ENCODE measurements at places on chromosomes 6 and 20.

- DNase-seq, result no peak
Observed at GRCh38 chr6:146287691-146288369, 255.8 kb upstream of the RAB32 start.

- no peak for DNase-seq
Observed at GRCh38 chr6:71226151-71226550, 62.5 kb upstream of the OGFRL1 start.

DNA sequence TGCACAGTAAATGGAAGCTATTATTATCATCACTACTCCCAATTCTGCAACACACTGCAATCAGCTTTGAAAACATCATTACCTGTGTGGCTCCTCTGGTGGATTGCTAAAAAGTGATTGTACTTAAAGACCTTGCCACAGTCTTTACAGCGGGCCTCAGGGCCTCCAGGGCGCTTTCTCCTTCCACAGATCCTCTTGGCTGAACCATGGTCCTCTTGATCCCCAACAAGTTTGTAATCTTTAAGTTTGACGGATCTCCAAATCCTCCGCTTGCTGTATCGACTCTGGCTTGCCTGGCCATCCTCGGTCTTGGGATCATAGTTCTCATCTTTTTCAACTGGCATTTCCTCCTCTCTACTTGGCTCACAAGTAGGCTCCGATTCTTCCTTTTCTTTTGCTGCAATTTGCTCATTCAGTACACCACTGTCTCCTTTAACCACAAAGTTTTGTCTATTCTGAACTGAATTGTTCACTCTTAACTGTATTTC, 2.0 kb downstream of the ZBTB24 start:
- DNase-seq, result no peak

GRCh38 chr6:75472885-75473284, 20.7 kb downstream of the FILIP1 start:
- no peak for DNase-seq

- DNase-seq, result no peak
Observed at GRCh38 chr6:40406175-40406574, 181.0 kb downstream of the LRFN2 start.

DNA sequence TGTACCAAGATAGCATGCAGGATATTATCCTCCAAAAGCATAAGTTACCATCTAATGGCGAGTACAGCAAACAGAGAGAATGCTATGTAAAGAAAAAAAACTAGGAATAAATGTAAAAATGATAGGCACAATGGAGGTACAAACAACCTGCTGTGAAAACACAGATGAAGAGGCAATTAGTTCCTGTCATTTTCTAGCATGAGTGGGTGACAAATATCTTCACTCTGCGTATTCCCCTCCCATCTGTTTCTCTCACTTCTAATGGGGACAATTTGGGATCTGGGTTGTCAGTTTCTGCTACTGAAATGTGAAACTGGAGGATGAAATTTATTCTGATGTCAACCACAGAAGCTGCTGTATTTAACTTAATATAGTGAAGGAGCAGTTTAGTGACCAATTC, 11.7 kb upstream of the PTPRK start:
- DNase-seq, result no peak

DNA sequence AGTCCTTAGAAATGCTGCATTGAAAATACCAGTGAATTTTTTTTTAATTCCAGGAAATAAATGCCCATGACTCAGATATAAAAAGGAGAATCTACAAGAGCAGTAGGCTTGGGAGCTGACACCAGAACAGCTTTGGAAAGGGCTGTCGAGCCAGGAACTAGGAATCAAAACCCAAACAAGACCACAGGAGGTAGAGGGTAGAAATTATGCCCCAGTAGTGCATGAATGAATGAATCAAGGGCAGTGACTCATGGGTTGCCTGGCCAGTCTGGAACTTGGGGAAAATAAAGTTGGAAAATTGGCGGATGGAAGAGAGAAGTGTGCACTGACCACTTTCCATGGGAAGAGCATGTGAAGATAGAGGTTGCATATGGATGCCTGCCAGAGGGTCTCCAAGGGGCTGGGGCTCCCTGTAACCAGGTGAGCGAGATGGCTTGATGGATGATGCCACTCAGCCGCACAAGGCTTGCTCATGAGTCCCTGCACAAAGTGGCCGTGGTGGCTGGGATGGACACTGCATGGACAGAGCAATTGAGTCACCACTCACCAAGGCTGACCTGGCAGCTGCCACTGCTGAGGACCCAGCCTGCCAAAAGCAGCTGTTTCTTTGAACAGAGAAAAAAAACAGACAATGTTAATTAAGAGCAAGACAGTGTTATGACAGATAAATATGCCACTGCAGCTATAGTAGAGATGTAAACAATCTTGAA, 15.2 kb upstream of the MCCD1 start:
- no peak for DNase-seq

GRCh38 chr20:3749689-3750531, 17.4 kb downstream of the HSPA12B start:
- no peak for DNase-seq

- no peak for DNase-seq
Observed at GRCh38 chr6:2111162-2111677, 134.2 kb downstream of the GMDS start.

GRCh38 chr20:8352486-8352885, 220.4 kb downstream of the PLCB1 start:
- DNase-seq, result no peak

DNA sequence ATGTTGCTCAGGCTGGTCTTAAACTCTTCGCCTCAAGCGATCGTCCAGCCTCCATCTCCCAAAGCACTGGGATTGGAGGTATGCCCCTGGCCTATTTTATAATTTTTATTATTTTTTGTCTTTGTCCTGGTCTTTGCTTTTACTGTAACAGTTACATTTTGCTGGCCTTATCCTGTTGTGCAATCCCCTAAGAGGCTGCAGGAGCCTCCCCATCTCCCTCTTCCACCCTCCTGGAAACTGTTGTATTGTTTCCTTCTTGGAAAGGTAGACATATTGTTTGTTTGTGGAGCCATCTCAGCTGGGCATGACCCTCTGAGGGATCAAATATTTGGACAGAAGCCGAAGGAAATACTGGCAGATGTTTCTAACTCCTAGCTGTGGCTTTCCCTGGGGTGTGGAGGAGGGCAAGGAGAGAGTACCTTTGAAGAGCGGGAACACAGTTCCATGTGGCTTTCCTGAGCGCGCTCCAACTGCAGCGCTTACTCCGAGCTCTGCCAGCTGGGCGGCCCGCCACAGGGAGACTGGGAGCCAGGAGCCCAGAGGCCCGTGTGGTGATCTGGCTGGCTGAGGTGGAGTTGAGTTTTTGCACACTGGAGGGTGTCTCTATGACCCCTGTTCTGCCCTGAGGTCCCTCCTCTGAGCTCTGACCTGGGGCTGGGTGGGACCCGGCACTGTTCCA, 4.9 kb downstream of the MAPK13 start:
- DNase-seq, result no peak

- no peak for DNase-seq
Observed at GRCh38 chr6:69816569-69816968, 19.8 kb upstream of the LMBRD1 start.

DNA sequence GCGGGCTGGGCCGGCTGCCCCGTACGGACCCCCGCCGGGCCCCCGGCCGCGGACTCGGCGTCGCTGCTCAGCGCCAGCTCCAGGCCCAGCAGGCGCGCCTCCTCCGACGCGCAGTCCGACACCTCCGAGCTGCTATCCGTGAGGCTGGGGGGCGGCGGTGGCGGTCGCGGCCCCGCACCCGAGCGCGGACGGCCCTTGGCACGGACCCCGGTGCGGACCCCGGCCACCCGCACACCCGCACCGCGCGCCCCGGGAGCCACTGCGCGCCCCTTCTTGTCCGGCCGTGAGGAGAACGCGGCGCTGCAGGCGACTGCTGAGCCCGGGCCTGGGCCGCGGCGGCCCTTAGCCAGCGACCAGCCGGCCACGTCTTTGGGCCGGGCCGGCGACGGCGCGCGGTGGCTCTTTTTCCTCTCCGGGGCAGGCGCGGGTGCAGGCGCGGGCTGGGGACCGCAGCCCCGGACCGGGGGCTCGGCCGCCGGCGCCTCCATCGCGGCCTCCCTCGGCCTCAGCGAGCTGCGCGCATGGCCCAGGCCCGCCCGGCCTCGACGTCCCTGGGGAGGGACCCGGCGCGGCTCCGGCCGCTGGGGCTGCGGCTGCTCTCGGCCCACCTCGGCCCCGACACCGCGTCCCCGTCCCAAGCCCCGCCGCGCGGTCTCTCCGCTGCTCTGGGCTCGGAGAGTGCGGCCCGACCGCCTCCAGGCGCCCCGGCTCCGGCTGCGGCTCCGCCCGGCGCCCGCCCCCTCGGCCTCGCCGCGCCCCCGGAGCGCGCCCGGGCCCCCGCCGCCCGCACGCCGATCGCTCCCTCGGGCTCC, 12.9 kb upstream of the TLDC2 start:
- no peak for DNase-seq

- DNase-seq, result no peak
Observed at GRCh38 chr6:165834613-165835259, 171.7 kb upstream of the PDE10A start.

DNA sequence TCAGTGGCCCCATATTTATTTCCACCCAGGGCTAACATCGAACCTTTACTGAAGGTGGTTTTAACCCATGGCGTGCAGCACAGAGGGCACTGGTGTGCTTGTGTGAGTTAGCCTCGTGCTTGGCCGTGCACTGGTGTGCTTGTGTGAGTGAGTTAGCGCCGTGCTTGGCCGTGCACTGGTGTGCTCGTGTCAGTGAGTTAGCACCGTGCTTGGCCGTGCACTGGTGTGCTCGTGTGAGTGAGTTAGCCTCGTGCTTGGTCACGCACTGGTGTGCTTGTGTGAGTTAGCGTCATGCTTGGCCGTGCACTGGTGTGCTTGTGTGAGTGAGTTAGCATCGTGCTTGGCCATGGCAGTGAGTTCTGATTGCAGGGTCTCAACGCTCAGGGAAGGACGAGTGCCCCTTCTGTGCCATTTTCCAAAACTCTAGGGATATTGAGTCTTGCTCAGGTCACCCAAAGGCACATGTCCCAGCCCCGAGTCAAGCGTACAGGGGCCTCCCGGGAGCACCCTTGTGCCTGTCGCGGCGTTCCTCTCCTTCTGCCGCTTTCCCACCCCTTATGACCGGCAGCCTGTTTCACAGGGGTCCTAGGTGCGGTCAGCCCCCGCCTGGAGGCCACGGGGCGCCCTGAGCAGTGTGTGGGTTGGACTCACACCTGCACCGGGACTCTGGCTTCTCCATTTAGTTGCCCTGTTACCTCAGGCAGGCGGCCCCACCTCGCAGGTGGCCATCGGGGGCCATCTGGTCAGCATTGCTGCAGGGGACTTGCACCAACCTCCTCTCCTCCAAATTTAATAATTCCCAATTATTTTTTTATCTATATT, 399.1 kb downstream of the CDH4 start:
- DNase-seq, result no peak

DNA sequence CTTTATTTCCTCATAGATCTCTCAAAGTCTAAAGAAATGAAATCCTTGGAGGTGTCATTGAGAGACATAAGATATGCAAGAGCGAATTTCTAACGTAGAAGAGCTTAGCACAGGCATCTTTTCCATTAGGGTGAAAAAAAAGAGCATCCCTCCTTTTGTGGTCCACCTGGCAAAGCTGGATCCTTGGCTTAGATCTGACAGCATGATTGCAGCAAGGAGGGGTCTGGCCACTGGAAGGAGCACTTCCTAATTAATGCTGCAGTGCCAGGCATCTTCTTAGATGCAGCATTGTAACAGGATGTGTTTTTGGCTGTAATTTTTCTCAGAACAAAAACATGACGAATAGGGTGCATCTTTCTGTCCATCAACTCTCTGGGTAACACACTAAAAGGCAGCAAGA, 60.1 kb upstream of the TFAP2D start:
- no peak for DNase-seq

GRCh38 chr6:111620169-111620568, 14.5 kb upstream of the TRAF3IP2 start:
- DNase-seq, result no peak

- DNase-seq, result no peak
Observed at GRCh38 chr6:165566088-165566828, 96.8 kb downstream of the PDE10A start.

GRCh38 chr6:111231090-111231459, 143.8 kb downstream of the SLC16A10 start:
- DNase-seq, result no peak

GRCh38 chr6:89242574-89243330, 25.6 kb upstream of the GABRR1 start:
- no peak for DNase-seq

DNA sequence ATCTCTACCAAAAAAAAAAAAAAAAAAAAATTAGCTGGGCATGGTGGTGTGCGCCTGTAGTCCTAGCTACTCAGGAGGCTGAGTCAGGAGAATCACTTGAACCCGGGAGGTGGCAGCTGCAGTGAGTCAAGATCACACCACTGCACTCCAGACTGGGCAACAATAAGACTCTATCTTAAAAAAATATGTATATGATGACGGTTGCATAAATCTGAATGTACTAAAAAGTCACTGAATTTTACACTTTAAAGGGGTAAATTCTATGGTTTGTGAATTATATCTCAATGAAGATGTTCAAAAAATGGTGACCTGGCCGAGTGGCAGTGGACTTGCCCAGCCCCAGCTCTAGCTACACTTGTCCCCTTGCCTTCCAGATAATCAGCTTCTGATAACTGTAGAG, 10.4 kb upstream of the ABCC10 start:
- no peak for DNase-seq

DNA sequence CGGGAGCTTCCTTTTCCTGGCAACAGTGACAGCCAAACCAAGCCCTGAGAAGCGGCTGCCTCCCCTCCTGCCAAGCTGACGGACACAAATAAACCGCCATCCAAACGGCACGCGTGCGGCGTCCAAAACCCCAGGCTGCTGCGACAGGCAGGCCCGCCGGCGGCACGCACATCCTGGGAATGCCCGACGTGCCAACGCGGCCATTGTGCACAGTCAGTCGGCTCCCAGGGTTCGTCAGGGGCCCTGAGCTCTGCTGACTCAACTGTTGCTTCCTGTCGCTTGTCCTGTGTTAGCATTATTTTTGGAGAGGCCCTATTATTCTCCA, 6.8 kb downstream of the JAG1 start:
- DNase-seq, result no peak

DNA sequence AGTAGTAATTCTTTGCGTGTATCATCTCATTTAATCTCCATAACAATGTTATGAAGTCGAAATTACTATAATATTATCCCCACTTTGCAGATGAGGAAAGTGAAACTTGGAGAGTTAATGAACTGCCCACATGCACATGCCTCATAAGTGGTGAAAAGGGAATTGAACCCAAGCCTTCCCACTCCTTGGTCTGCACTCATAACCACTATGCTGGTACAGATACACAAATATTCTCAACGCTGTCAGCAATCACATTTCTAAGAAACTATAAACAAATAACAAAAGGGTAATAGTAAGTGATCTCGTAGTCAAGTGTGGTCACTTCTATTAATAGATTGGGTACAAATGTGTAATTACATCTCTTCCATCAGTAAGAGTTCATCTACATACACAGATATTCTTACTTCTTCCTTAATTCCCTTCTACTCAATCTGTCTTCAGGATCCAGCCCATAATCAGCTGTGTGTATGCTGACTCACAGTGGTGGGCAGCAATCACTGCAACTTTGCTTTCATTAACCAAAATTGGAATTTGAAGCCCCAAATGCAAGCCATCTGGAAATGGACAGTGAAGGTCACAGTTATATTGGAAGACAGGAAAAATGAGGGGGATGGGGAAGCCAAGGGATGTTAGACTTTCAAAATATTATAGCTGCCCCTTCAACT, 6.6 kb downstream of the PRSS35 start:
- DNase-seq, result no peak

- no peak for DNase-seq
Observed at GRCh38 chr20:37295001-37295400, 5.5 kb downstream of the MANBAL start.
